NCI-H2107 (cell line): ENCODE measurements at places on chromosomes 6 and 20.

DNA sequence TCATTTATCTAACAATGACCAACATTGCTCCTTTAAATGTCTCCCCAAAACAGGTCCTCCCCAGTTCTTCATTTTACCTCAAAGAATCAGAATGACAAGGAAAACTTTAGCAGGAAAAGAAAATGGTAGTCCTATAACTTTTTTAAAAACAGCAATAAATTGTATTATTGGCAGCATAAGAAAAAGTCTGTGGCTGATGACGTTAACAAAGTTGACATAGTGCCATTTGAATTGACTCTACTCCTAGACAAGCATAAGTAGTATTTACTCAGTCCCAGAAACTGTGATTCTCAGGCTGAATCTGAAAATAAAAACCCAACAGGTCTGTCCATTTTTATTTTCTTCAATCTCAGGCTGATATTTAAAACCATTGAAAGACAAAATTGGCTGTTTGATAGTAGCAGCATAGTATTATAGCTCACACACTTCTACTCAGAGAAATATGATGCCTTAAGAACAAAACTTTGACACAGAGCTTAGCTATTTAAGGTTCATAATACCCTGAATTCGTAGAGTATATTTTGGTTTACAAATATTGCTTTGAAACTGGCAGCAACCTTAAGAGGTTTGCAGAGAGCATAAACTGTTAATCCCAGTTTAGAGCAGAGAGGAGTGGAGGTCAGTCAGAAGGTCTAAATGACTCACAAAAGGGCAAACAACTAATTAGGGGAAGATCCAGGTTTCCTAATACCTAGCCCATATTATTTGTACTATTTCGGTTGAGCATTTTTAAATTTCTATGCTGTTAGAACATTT is 35.0 kb upstream of the TENT5A start:
- DNase-seq, result no peak

DNA sequence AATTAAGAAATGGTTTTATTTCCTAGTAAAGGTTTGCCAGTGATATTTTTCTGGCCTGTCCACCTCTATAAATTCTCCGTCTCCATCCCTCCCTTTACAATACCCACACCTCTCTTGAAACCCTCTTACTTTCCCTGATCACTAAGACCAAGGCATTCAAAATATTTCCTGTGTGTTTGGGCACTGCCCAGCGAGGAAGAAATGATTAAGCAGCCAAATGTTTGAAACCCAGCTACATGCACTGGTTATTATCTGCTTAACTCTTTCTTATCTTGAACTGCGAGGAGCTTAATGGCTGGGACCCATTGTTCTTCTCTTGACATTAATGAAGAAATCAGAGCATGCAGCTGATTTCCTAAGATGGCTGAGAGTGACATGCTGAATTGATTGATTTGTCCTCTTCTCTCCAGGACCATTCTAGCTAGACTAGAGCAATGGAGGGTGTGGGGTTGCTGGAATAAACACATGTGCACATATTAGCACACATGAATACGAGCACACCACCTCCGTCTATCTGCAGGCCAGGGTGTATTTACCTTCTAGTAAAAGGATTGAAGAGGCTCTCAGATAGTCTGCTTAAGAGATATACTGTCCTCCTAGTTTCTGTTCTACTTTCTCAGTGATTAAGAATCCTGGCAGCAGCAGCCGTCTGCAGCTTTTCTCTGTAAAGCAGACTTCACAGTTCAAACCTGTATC is 46.1 kb upstream of the PRDM1 start:
- DNase-seq, result no peak

GRCh38 chr6:52049252-52050050 is 38.0 kb downstream of the PKHD1 start:
- no peak for DNase-seq

DNA sequence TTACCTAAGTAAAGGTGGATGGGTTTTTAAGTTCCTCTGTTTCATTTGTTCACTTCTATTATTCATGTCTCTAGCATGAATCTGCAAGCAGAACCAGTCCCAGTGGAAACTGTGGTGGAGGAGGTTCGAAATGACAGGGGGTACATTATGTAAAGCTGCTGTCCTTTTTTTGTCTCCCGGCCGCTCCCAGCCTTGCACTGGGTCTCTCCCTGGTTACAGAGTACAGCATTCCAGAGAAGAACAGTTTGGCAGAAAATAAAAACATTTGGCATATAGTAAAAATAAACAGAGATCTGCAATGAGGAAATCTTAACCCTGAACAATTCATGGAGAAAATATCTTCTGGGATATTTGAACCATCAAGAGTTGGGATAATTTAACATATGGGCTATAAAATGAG is 34.6 kb upstream of the TAGAP start:
- no peak for DNase-seq

DNA sequence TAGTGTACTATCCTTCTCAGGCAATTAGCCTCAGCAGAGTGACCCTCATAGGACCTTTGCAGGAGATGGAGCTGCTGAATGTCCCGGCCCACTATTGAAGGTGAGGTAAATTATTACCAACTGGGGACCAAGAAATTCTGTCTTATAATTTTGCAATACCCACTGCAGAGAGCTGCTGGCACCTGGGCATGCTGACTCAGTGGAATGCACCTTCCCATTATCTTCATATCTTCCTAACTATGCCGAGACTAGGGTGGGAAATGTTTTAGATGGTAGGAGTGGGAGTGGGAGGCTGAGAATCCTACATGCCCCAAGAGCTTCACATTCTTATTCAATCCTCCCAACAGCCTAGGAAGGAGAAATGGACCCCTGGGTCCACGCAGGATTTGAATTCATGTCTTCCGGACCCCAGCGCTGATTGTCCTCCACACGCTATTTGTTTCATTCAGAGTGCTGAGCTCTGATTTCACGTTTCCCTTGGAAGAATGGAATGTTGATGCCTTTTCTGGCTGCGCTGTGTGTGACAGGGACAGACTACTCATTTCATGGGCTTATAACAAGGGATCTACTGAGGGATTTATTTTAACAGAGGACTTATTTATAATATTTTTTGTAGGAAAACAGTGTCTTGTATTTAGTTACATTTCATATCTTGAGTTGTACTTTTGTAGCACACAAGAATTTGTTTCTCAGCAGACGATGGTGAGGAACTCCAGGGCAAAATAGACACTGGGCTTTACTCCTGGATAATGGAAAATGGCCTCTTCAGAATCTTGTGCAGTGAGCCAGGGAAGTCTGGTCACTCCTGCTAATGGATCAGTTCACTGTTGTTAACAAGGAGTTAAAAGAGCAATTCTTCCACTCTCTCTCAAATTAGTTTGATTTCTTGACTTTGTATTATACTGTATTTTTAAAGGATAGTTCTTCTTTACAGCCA is 66.4 kb downstream of the FYN start:
- DNase-seq, result no peak

DNA sequence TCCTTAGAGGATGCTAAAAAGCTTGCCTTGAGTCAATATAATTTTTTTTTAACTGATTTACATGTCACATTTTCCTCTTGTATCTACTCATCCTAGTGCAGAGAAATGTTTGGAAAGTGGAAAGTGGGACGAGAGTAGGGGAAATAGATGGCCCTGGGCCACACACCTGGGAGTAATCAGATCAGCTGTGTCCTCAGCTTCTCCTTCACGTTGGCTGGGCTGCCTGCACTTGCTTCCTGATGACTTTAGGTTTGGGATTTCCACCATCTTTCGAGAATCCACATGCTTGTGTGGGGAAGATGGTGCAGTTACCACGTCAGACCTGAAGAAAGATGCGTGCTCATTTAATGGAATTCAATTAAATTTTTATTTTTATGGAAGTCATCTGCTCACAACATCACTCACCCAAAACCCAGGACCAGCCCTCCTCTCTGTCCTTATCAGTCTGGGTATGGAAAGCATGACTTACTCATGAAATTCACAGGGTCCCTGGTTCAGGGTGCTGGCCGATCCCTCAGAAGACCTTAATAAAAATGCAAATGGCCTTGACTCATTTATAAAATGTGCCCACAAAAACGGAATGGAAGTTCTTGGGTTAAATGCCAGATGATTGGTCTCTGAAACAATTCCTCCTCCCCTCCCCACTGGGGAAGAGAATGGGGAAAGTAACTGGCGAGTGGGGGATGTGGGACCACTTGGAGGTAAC is 74.5 kb upstream of the TIAM2 start:
- no peak for DNase-seq

DNA sequence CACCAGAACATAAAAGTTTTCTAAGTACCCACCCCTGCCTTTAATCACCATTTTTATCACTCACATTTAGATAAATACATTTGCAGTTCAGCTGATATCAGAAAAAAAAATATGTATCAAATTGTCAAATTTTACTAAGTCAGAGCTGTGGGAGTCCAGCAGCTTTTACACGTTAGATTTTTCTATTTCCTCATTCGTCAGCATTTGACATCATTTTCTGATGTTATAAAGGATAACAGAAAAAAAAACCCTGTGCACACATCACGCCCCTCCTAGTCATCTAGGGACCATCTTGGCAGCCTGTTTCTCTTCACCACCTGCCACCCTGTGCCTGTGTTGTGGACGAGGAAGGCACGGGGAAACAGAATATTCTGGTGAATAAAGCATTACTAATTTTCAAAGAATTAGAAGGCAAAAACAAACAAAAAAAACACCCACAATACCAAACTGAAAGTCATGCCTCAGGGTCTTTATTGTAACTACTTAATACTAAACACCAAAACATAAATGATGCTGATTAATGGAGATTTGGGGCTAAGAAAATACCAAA is 12.4 kb downstream of the B4GALT5 start:
- DNase-seq, result no peak

DNA sequence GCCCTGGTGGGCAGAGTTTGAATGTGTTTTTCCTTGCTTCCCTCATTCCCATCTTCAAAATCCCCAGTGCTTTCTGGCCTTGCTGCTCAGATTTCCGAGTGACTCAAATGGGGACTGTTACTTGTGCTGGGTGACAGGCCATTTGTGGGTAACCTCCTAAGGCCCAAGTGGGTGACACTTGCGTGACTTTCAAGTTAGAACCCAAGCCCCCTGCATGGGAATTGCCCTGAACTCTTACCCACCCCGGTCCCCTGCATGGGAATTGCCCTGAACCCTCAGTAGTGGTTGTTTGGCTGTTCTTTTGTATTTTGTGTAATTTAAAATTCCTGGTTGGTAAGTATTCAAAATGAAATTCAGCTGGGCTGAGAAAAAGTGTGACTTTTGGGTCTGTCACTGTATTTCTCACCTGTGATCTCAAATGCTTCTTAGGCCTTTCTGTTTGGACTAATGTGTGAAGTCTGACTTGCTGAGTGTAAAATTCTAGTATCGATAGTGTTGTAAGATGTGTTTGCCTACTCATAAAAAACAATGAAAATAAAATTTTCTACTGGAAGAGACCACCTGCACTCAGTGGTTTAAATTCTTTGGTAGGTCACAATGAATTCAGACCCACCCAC is 12.4 kb upstream of the RBM38 start:
- DNase-seq, result no peak

DNA sequence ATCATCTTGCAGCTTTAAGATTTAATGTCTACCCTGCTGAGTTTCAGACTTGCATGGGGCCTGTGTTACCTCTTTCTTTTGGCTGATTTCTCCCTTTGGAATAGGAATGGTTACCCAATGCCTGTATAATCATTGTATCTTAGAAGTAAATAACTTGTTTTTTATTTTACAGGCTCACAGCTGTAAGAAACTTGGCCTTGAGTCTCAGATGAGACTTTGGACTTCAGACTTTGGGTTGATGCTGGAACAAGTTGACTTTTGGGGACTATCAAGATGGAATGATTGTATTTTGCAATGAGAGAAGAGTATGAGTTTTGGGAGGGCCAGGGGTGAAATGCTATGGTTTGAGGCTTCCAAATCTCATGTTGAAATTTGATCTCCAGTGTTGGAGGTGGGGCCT is 34.9 kb upstream of the CAP2 start:
- DNase-seq, result no peak

DNA sequence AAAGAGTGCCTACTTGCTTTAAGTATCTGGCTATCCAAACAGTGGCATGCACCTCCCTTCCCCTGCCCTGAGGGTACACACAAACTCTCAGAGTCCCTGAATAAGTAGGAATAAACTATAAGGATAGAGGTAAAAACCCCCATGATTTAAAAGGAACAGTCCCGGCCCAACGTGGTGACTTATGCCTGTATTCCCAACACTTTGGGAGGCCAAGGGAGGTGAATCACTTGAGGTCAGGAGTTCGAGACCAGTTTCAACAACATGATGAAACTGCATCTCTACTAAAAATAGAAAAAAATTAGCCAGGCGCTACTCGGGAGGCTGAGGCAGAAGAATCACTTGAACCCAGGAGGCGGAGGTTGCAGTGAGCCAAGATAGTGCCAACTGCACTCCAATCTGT is 22.2 kb downstream of the SAMHD1 start:
- no peak for DNase-seq

- DNase-seq, result no peak
Measured at GRCh38 chr20:62015540-62016288, 50.0 kb downstream of the TAF4 start.

- no peak for DNase-seq
Measured at GRCh38 chr20:46139266-46139889, 21.3 kb downstream of the CD40 start.

DNA sequence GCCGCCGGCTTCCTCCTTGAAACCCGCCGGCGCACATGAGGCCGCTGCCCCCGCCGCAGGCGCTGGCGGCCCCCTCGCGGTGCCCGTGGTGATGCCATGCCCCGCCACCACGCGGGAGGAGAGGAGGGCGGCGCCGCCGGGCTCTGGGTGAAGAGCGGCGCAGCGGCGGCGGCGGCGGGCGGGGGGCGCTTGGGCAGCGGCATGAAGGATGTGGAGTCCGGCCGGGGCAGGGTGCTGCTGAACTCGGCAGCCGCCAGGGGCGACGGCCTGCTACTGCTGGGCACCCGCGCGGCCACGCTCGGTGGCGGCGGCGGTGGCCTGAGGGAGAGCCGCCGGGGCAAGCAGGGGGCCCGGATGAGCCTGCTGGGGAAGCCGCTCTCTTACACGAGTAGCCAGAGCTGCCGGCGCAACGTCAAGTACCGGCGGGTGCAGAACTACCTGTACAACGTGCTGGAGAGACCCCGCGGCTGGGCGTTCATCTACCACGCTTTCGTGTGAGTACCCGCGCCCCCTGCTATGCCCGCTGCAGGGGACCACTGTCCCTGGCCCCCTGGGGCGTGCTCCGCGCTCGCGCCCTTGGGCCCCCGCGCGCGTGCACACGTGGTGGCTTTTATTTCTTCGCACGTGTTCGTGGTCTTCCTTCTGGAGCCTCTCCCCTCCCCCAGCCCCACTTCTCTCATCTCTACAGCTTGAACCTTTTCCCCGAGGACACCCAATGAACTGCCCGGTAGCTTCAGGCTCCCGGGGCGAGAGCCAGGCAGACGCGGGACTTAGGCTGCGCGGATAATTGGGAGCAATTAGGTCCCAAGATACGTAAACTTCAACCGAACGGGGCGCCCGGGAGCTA is 453 bp downstream of the KCNQ5 start:
- no peak for DNase-seq

GRCh38 chr6:133394630-133395029 is 153.5 kb downstream of the EYA4 start:
- DNase-seq, result no peak

DNA sequence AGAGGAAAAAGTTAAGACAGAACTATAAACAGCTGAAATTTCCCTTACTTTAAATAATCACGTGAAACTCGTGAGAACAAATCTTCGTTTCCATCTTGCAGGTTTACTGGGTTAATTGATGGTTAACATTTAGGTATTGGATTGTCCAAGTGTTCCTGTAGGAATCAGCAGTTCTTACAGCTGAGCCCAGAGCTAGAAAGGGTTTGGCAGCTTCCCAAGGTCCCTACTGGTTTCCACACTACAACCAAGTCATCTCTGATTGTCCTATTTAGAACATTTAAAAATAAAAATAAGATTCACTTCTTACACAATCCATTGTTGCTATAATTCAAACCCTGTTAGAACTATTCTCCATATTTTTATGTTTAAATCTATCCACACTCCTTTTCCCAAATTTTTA is 15.8 kb downstream of the MPC1 start:
- DNase-seq, result no peak

- no peak for DNase-seq
Measured at GRCh38 chr20:19301843-19302242, 89.4 kb downstream of the SLC24A3 start.
